ENCODE measurements at places on chromosomes 3 and 15. TPM values are rescaled to one million over a fixed set of nuclear protein-coding genes. Genes with fewer than 3 reads are reported as not detected.

DNA sequence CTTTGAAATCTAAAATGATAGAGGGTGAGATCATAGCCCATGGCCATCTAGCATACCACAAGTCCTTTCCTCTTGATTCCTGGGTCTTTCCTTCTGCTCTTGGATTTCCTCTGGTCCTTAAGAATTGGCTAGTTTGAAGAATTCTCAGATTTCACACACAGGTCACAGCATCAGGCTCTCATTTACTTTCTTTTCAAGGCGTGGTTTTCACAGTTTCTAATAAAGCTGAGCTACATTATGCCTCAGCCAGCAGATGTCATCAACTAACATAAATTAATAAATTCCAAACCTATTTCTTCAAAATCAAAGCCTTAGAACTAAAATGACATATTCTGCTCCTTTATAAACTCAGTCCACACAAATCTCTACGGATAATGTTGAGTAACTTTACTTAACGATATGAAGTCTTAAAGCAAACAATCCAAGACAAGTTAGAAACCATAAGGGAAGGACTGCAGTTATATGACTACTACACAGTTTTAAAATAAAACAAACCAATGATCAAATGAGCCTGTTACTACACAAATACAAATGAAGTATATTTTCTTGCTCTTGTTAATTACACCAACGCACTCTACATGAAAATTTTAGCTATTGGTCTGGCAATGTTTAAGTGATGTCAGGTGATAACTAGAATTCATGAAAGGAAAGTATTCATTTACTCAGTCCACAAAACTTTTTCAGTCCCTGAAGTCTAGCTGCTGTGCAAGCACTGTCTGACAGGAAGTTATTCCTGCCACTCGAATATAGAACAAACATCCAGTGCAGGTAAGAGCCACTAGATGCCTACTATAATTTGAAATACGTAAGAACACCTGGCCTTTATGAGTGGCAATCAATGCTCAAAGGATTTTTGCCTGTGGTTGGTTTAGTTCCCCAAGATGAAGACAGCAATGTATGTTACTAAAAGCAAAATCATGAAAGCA is 9.2 kb downstream of the CCDC14 start:
- H3K4me1 ChIP-seq, result no peaks in the 10 kb centered on the region
- H3K4me3 ChIP-seq, result no peak overlapping the region
- peaks cover 59% of the 10 kb centered on the region for H3K36me3 ChIP-seq

DNA sequence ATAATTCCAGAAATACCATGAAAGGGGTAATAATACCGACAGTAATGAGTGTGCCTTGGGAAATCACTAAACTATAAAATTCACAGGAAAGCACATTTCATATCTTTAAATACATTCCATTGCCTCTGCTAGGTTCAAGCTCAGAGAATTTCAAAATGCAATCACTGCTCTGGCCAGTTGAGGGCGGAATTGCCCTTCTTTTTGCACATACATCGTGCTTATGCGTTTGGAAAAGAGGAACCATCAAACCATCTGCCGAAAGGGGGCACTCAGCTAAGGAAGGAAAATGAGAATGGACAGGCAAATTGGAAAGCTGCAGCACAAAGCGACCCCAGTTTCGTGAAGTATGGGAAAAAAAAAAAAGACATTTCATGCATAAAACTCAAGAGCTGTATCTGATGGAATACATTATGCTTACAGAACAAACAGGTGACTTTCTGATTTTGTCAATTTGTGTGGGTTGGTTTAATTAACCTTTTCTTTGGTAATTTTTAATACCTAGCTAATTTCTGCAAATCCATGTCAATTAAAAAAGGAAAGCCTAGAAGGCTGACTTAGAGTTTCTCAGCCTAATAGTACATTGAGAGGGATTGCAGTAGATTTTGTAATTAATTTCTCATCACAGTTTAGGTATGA is 61.4 kb downstream of the TUSC7 start:
- peak; percentile 56 for DNase-seq
- no peaks in the 10 kb centered on the region for H3K36me3 ChIP-seq
- no peaks in the 10 kb centered on the region for H3K27me3 ChIP-seq
- H3K4me3 ChIP-seq, result no peak overlapping the region

Gene TMEM212
- total RNA-seq, result not detected

DNA sequence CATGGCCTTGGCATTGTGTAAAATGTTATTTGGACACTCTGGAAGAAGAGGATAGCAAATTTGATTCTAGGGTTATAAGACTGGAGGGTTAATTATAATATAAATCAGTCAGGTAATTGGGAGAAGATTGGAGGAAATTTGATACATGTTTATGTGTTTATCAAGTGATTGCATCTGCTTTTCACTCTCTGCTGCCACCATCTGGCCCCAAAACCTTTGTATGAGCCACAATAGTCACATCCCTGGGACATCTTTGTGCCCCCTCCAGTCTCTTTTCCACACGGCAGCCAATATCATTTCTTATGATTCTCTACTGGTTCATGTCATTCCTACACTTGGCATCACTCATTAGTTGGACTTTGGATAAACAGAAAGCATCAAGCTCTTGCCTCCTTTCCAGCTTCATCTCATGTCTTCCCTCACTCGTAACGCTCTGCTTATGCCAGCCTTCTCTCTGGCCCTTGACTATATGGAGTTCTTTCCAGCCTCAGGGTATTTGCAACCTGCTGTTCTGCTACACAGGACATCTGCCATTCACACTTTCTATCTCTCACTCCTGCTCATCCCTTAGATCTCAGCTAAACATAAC is 602.3 kb upstream of the SUCLG2 start:
- H3K36me3 ChIP-seq, result no peaks in the 10 kb centered on the region
- H3K4me3 ChIP-seq, result no peak overlapping the region
- DNase-seq, result no peak
- H3K4me1 ChIP-seq, result no peaks in the 10 kb centered on the region
- no peak overlapping the region for H3K27ac ChIP-seq
- no peaks in the 10 kb centered on the region for H3K27me3 ChIP-seq

- peaks cover 88% of the 10 kb centered on the region for H3K36me3 ChIP-seq
- no peaks in the 10 kb centered on the region for H3K4me1 ChIP-seq
- DNase-seq, result no peak
- no peak overlapping the region for H3K4me3 ChIP-seq
- H3K27me3 ChIP-seq, result no peaks in the 10 kb centered on the region
- H3K27ac ChIP-seq, result no peak overlapping the region
Observed at GRCh38 chr3:128067489-128067888, 15.3 kb downstream of the SEC61A1 start.

- no peaks in the 10 kb centered on the region for H3K36me3 ChIP-seq
- peaks cover 2% of the 10 kb centered on the region for H3K4me1 ChIP-seq
- H3K27me3 ChIP-seq, result no peaks in the 10 kb centered on the region
- no peak overlapping the region for H3K27ac ChIP-seq
- no peak overlapping the region for H3K4me3 ChIP-seq
Observed at GRCh38 chr3:12395349-12396012, 88.8 kb upstream of the TSEN2 start.

Gene CACNA2D2
- 1.00 TPM for total RNA-seq

GRCh38 chr15:93072411-93073394 is 16.3 kb downstream of the RGMA start:
- no peak overlapping the region for H3K27ac ChIP-seq
- H3K27me3 ChIP-seq, result peaks cover 80% of the 10 kb centered on the region
- peak overlapping the region; percentile 63 for H3K4me3 ChIP-seq
- peak; percentile 37 for DNase-seq

DNA sequence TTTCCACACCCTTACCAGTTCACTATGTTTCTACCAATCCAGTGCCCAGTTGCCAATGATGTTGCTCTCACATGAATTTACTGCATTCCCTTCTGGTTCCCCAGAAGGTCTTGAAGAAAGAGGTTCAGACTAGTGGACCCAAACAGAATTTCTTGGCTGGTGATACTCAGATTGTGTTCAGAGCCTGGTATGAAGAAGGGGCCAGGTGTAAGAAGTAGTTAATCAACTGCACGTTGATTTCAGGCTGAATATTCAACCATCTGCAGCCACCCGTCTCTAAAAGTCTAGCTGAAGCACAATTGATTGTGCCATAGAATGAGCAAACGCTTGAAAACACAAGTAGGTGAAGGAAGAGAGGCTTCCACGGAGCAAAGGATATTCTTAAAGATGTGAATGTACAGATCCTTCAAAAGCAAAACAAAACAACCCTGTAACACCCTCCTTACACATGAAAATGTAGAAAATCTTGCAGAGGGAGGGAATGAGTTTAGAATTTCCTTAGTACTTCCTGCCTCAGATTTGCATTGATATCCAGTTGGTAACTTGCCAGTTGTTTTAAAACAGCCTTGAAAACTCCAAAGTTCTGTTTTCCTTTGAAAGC is 4.7 kb downstream of the RBMS3 start:
- H3K36me3 ChIP-seq, result no peaks in the 10 kb centered on the region
- peak; percentile 22 for DNase-seq
- H3K4me3 ChIP-seq, result peak overlapping the region; percentile 17
- peaks cover 6% of the 10 kb centered on the region for H3K4me1 ChIP-seq
- peak overlapping the region; percentile 38 for H3K27ac ChIP-seq

DNA sequence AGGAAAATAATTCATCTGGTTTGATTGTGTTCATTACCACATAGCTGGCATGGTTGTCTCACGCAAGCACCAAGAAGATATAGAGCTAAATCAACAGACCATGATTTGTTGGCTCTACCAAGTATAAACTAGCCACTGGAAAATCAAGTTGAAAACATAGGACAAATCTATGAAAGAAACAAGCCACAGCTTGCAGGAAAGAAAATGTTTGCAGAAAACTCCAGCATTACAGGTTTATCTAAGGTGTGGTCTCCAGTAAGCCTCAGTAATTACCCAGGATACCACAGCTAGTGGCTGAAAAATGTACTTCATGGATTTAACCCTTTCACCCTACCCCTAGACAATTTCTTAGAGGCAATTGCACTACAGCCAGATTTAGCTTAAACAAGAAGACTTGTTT is 340.6 kb downstream of the SOX2 start:
- no peak overlapping the region for H3K27ac ChIP-seq
- H3K27me3 ChIP-seq, result no peaks in the 10 kb centered on the region
- no peak for DNase-seq
- H3K4me1 ChIP-seq, result no peaks in the 10 kb centered on the region
- no peak overlapping the region for H3K4me3 ChIP-seq
- H3K36me3 ChIP-seq, result no peaks in the 10 kb centered on the region

GRCh38 chr3:184712248-184713039 is 580 bp upstream of the MAGEF1 start:
- H3K4me1 ChIP-seq, result peaks cover 24% of the 10 kb centered on the region
- H3K27ac ChIP-seq, result no peak overlapping the region
- no peaks in the 10 kb centered on the region for H3K27me3 ChIP-seq
- peak overlapping the region; percentile 92 for H3K4me3 ChIP-seq

- no peak overlapping the region for H3K4me3 ChIP-seq
- no peaks in the 10 kb centered on the region for H3K27me3 ChIP-seq
- no peaks in the 10 kb centered on the region for H3K36me3 ChIP-seq
- H3K27ac ChIP-seq, result no peak overlapping the region
- no peak for DNase-seq
Observed at GRCh38 chr3:20905210-20905805, 719.3 kb upstream of the SGO1 start.

Gene PAK6
- total RNA-seq, result 1.1 TPM

GRCh38 chr3:172042136-172042662 is 2.8 kb downstream of the FNDC3B start:
- peak overlapping the region; percentile 92 for H3K4me3 ChIP-seq
- peaks cover 3% of the 10 kb centered on the region for H3K36me3 ChIP-seq
- no peak for DNase-seq
- peaks cover 36% of the 10 kb centered on the region for H3K4me1 ChIP-seq
